Fibroblast of the conjunctiva (primary cell): ENCODE measurements at places on chromosomes 4 and X.
A peak's percentile ranks its signal among the peaks of the same experiment; 100 is the strongest.

- no peak for DNase-seq
Observed at GRCh38 chrX:68372665-68373064, 60.6 kb downstream of the OPHN1 start.

- DNase-seq, result peak; percentile 39
Observed at GRCh38 chr4:100742045-100742444, 224.2 kb upstream of the EMCN start.

DNA sequence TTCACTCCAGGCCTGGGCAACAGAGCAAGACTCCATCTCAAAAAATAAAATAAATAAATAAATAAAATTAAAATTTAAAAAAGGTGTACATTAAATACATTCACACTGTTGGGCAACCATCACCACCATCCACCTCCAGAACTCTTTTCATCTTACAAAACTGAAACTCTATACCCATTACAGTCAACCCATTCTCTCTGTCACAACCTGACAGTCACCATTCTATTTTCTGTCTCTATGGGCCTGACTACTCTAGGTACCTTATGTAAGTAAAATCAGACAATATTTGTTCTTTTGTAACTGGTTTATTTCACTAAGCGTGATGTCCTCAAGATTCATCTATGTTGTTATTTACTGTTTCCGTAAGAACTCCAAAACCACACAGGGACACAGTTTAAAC, 59.6 kb downstream of the FRYL start:
- no peak for DNase-seq

DNA sequence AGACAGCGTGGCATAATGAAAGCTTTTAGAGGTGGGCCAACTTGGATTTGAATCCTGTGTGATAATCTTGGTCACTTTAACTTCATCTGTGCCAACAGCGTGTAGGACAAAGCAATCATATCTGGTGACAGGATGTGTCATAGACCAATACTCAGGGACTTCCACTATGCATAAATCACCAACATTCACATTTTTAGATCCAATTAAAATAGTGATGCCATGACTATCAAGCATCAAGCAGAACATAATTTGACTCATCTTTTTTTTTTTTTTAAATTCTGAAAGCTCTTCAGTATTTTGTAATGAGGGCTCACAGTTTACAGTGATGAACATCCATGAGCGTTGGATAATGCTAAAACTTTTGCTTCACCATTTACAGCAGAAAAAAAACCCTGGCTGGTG, 27.3 kb upstream of the RAPGEF2 start:
- no peak for DNase-seq

- DNase-seq, result no peak
Observed at GRCh38 chrX:68440442-68440841, 7.1 kb upstream of the OPHN1 start.

DNA sequence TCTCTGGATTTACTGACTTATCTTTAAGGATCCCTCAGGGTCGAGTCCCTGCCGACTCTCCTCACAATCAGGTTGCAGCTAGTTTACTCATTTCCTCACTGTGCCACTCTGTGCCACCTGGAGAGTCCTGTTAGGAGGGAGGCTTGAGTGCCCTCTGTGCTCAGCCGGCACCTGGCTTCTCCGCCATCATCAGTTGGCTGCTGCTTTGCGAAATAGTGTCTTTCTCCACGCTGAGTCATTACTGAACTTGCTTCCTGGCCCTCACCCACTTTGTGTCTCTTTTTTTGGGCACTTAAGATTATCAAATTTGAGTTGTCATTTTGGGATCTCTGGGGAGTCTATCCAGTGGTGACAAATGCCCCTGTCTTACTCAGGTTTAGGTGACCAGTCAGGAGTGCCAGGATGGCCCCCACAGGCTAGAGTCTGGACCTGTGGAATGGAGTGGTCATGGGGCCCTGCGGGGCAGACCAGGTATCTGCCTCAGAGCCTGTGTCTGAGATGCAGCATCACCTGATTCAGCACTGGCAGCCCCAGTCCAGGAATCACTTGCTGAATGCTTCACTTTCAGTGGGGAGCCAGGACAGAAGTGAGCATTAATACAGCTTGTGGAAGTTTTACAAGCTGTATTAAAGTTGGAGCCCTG, 37.7 kb downstream of the JADE1 start:
- no peak for DNase-seq

- DNase-seq, result no peak
Observed at GRCh38 chr4:4986841-4987240, 32.4 kb downstream of the CYTL1 start.

DNA sequence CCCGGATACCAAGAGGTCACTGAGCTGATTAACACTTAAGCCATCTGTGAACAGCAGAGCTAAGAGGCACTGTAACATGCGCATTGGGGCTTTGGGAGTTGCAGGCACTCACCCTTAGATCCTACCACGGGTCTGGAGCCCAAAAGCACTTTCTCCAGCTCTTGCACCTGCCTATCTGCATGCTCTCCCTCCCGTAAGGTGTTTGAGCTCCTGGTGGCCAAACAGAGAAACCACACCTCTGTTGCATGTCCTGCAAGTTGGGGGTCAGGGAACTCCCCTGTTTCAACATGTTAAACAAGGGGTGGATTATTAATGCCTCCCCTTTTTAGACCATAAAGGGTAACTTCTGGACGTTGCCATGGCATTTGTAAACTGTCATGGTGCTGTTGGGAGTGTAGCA, 49.8 kb downstream of the GYPA start:
- no peak for DNase-seq

- DNase-seq, result no peak
Observed at GRCh38 chr4:113555868-113556267, 205.7 kb downstream of the CAMK2D start.

DNA sequence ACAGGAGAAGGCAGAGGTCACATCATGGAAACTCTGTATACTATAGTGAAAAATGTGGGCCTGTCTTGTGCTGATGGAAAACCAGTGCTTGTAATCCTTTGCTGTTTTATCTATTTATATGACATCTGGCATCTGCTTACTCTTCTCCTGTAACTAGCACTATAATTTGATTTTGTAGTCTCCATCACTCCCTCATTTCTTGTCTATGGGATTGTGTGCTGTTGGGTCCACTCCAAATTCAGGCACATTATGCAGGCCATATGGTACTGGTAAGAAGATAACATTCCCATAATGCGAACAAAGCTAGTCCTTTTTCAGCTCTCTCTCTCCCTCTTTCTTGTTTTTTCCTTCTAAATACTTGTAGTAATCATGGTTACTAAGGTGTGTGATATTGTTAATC, 581.2 kb upstream of the IGFBP7 start:
- DNase-seq, result no peak

- DNase-seq, result no peak
Observed at GRCh38 chr4:124053872-124054538, 657.4 kb downstream of the SPRY1 start.

DNA sequence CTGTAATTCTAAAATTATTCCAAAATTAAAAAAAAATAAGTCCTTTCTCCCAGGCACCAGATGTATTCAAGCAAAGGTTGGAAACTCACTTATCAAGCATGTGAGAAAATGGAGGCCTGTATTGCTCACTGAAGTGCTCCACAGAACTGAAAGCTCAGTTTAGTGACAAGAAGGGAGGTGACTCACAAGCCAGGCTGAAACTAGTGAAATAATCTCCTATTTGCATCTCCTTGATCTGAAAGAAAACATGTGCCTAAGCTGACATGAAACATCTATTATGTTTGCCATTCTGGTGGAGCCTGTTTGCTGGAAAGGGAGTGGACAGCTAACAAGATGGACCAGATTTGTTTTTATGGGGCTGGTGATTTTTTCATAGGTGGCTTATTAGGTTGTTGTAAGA, 54.0 kb upstream of the AMELX start:
- no peak for DNase-seq

DNA sequence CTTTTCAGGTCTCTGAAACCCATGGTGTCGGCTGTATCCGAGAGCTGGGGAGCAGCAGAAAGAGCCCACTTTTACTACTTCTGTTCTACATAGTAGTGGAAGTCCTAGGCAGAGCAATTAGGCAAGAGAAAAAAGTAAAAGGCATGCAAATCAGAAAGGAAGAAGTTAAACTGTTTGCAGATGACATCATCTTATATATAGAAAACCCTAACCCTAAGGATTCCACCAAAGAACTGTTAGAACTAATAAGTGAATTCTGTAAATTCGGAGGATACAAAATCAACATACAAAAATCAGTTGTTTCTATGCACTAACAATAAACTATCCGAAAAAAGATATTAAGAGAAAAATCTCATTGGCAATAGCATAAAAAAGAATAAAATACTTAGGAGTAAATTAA, 95.3 kb downstream of the POLA1 start:
- no peak for DNase-seq

GRCh38 chrX:110338935-110339334, 19.7 kb upstream of the RTL9 start:
- DNase-seq, result no peak

DNA sequence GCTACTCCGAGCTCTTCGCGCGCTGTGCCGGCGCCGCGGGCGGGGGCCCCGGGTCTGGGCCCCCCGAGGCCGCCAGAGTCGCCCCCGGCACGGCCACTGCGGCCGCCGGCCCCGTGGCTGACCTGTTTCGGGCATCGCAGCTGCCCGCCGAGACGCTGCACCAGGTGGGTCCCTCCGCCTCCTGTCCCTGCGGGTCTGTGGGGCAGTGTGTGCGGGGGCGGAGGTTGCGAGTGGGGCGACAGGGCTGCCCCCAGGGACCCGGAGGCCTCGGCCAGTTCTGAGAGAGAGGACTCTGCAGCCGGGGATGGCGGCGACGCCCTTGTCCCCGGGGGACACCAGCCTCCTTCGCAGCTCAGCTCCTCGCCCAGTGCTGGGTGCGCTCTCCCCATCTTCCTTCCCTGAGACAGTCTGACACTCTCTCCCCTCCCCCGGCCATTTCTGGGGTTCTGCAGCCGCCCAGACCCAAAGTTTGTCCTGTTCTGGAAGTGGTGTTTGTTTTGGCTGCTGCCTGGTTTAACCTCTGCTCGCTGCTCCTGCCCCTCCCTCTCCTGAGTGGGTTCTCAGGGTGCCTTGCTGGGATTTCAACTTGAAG, 609 bp downstream of the REPS2 start:
- no peak for DNase-seq

GRCh38 chr4:85946821-85947220, 413.0 kb downstream of the MAPK10 start:
- no peak for DNase-seq

DNA sequence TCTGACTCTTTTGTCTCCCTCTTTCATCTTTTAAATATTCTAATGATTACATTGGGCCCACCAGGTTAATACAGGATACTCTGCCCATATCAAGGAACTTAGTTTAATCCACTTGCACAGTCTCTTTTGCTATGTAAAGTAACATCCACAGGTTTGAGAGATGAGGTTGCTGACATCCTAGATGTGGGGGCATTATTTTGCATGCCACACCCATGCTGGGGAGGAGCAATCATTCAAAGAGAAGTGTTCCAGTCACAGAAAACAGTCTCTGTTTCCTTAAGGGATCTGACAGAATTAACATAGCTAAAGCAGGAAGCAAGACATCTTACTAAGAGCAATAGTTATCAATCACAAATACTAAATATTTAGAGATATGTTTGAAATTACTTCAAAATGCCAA, 11.5 kb upstream of the TRAM1L1 start:
- DNase-seq, result no peak

DNA sequence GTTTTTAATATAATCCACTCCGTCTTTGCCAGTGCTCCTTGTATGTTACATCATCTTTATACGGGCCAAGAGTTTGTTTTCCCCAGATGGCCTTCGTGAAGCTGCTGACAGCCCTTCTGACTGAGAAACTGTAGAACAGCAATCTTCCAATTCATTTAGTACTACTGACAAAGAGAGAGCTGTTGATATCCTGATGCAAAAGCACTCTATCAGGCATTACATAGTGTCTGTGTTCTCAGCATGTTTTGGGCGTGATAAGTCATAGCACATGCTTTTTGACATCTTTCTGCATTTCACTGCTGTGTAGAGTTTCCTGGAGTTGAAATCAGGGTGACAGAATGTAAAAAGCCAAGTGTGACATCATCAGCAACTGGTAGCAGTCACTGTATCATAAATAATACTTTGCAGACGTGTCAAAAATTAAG, 746.3 kb upstream of the FAM241A start:
- peak; percentile 59 for DNase-seq

- no peak for DNase-seq
Observed at GRCh38 chr4:177297785-177298391, 11.8 kb upstream of the NEIL3 start.

DNA sequence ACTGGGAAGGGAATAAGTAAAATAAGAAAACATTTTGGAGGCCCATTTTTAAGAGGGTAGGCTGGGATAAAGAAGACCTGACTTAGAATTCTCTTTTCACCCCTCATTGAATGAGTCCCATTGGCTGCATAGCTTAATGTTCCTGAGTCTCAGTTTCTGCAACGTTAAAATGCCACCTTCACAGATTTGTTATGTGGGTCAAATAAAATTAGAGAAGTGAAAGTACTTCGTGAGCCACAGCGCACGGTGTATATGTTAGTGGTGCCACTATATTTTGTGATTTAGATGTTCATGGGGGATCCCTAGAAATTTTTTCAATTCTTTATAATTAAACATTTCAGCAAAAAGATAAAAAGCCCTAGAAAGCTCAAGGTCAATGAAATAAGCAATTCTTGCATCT, 109.2 kb upstream of the HS3ST1 start:
- DNase-seq, result no peak

DNA sequence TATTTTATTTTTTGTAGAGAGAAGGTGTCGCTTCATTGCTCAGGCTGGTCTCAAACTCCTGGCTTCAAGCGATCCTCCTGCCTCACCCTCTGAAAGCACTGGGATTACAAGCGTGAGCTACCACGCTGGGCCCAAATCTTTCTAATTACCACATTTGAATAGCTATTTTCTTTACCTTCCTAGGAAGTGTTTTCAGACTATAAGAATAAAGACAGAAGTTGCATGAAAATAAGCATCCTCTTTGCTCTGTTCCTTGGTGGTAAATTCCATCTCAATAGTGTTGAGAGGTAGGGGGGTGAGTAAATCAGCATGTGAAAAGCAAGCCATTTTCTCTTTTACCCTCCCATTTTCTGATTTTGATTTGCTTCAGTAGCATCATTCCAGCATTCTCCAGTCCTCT, 122.4 kb downstream of the LARP7 start:
- DNase-seq, result no peak

DNA sequence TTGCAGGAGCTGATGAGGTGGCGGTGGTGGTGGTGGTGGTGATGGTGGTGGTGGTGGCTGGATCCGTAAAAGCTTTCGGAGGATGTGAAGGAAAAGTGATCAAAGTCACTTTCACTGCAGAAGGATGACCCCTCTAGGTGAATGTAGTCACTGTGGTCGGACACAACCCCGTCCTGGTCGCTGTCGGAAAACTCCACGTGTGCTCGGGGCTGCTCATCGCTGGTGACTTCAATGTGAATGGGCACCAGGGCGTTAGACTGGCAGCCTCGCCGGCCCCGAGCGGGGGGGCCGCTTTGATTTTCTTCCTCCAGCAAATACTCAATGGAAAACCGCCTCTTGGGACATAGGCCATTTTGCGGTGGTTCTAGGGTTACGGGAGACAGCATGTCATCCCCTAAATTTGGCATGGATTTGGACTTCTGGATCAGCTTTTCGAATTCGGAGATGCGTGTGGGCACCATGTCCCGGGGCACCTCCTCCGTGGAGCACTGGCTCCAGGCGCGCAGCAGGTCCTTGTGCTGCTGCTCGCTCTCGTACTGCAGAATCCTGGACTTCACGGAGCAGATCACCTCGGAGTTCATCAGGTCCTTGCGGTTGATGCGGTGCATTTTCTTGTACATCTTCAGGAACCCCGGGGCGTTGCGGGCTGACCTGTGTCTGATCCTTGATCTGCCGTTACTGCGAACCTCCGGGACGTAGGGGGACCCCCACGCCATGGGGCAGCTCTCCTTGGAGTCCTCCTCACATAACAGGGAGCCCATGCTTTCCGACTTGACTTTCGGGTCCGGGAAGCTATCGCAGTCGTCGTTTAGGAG, 88.3 kb upstream of the PDLIM3 start:
- no peak for DNase-seq
